ENCODE measurements at places on chromosomes 1 and 21.

GRCh38 chr1:246571953-246572352 is 5.7 kb downstream of the CNST start:
- DNase-seq: no peak

- DNase-seq: no peak
Observed at GRCh38 chr1:95004013-95004412, 68.7 kb downstream of the ALG14 start.

DNA sequence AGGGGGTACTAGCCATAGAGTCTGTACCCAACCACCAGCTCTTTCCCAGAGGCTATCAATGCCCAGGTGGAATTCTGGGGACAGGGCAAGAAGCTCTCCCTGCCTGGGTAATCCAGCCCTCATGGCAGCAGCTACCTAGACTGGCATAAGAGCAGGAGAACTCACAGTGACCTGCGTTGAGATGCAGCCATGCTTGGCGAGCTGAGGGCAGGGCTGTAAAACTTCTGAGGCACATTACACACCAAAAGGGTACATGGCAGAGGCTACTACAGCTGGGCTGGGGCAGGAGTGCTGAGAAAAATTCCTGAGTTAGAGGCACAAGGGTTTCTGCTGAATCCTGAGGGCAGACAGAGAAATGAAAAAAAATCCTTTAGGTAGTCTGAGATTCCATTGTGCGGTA is 927.9 kb upstream of the B3GALT2 start:
- DNase-seq: no peak

DNA sequence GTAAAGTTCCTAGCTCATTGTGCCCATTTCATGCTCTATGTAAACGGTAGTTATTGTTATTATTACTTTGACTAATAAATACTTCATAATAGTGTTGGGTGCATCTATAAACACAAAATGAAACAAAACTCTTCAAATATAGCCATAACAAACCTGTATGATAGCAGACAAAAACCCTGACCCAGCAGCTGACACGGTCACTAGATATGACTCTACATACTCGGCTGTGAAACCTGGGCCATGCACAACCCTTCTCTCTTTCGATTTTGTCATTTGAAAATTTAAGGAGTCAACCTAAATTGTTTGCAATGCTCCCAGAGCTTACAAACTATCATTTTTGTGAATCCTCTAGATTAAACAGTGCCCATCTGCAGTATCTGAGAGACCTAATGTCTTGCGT is 8.0 kb upstream of the RGS13 start:
- no peak for DNase-seq

DNA sequence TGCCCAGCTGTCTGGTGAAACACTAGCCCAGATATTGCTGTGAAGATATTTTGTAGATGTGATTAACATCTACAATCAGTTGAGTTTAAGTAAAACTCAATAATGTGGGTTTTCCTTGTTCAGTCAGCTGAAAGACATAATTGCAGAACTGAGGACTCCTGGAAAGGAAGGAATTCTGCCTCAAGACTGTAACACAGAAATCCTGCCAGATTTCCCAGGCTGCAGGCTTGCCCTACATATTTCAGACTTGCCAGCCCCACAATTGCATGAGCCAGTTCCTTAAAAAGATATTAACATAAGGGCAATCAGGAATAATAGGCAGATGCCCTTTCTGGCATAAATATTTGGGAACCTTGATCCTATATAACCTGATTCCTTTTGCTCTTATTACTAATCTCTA is 14.2 kb upstream of the NIBAN1 start:
- no peak for DNase-seq

DNA sequence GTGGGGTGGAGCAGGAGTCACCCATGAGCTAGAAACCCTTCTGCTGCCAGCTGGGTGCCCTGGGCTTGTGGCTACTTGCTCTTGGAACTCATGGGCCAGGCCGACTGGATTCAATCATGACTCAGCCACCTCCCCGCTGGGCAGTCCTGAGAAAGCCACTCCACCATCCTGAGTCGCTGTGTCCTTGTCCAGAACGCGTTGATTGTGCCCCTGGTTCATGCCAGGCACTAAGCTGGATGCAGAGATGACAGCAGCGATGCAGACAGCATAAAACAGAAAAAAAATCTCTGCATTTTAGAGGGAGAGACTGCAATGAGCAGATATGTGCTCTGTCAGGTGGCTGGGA is 10.6 kb downstream of the PADI1 start:
- DNase-seq: no peak

- no peak for DNase-seq
Observed at GRCh38 chr21:42672699-42673458, 19.5 kb downstream of the PDE9A start.

DNA sequence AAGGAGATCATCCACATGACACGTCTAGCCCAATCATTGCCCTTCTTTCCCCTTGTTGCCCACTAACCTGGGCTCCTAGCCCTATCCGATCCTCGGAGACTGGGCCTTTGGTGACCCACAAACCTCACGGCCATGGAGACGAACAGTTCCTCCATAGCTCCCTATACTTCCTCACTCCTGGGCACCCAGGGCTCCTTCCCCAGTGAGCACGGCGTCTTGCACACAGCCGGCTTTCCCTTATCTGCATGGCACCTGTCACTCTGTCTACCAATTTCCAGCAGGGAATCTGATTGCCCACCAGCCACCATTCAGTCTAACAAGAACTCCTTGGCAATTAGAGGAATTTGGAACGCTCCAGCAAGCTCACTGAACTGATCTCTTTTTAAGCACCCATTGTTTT is 3.1 kb downstream of the GNG4 start:
- DNase-seq: no peak

- DNase-seq: no peak
Observed at GRCh38 chr21:24617819-24618218, 989.5 kb downstream of the MRPL39 start.

GRCh38 chr1:47675047-47675675 is 237.3 kb downstream of the FOXD2 start:
- DNase-seq: no peak

DNA sequence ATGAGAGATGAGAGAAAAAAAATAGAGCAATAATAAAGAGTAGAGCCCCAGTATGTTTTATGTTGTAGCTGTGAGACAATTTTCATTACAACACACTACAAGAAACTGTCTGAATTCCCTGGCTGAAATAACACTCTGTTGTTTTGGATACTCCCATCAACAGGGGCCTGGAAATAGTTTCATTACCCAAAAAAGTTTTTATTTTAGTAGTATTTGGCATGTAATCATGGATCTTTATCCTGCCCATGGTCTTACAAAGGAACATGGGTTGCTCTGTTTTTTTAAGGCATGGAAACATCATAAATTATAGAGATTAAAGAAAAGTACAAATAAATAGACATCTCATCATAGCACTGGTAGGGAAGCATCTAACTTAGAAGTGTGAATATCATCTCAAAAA is 56.3 kb downstream of the GNG12 start:
- DNase-seq: no peak

- DNase-seq: peak; percentile 9
Observed at GRCh38 chr1:20400341-20401177, 85.5 kb downstream of the CAMK2N1 start.

GRCh38 chr1:232218955-232219865 is 410.7 kb downstream of the SIPA1L2 start:
- no peak for DNase-seq

- no peak for DNase-seq
Observed at GRCh38 chr1:226203240-226203639, 16.7 kb upstream of the ACBD3 start.

DNA sequence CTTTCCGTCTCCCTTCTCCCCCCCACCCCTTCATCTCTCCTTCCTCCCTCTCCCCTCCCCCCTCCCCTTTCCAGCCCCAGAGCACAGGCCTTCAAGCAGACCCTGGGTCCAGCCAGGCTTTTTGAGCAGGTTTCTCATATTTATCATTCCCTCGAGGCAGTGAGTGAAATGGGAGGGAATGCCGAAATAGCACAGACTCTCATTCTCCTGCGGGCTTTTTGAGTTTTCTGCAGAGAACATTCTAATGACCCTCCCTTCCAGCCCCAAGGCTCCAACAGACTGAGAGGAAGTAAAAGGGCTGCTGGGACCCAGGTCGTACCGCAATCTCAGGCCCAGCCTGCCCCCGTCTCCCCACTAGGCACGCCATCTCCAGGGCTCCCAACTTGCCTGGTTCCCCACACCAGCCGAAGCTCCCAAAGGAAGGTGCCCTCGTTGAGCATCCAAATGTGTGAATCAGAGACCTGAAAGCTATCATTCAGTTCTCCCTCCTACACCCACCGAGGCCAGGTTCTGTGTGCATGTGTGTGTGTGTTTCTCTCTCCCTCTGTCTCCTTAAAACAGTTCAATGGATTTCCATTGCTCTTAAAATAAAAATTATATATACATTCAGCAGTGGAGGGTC is 22.3 kb downstream of the ACTA1 start:
- DNase-seq: no peak

- no peak for DNase-seq
Observed at GRCh38 chr1:246647513-246647912, 76.7 kb upstream of the SCCPDH start.

DNA sequence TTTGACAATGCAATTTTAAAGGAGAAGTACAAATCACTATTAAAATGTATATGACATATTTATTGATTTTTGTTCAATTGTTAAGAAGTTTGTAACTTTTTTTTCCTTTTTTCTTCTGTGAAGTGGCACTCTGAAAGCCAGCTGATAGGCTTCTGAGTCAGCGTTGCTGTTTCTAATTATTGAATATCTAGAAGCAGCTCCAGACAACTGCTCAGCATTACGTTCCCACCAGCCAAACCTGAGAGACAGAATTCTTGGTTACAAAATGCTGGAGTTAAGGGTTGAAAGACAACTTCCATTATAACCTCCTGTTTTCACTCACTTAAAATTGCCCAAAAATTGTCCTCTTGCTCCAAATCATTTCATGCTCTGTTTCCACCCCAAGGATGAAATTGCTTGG is 31.4 kb upstream of the LMX1A start:
- DNase-seq: no peak

DNA sequence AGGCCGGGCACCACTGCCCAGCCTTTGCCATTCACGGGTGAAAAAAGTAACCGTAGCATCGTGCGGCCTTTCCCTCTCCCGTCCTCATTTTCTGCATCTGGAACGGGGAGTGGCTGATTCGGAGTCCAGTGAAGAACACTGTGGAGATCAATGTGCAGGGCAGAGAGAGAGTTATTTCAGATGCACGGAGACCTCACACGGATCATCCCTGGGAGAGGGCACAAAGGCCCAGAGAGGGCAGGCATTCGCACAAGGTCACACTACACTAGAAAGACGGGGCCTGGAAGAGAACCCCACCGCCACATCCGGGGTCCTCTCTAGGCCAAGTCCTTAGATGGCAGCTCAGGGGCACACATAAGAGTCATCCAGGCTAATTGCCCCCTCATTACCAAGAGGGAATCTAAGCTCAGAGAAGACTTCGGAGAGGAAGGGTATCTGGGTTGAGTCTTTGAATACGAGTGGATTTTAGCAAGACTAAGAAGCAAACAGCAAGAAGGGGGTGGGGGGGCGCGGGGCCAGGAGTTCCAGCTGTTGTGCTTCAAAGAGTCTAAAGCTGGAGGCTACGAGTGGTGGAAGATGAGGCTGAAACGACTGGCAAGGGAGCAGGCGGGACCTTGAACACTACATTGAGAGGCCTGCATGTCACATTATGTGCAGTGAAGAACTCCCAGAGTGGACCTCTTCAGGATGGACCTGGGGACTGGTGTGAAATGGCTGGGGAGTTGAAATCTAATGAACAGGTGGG is 857 bp downstream of the GPX7 start:
- no peak for DNase-seq

GRCh38 chr1:71592646-71593274 is 511.9 kb upstream of the ZRANB2 start:
- DNase-seq: no peak

DNA sequence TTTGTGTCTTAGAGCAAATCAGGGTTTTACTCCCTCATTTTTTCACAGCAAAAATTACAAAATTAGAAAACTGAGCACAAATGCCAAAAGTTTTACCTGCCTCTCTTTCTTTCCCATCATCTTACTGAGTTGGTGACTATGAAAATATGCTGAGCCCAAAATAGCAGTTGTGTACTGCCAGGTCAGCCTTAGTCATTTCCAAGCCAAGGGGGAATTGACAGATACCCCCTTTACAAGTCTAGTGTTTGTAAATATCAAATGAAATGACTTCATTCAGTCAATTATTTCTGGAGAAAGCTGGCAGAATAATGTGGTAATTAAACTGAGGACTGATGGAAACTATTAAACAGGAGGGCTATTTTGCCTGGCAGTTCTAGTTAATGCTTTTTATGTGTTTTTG is 11.4 kb upstream of the GORAB start:
- DNase-seq: no peak

GRCh38 chr1:222195857-222196256 is 352.0 kb downstream of the HHIPL2 start:
- no peak for DNase-seq

DNA sequence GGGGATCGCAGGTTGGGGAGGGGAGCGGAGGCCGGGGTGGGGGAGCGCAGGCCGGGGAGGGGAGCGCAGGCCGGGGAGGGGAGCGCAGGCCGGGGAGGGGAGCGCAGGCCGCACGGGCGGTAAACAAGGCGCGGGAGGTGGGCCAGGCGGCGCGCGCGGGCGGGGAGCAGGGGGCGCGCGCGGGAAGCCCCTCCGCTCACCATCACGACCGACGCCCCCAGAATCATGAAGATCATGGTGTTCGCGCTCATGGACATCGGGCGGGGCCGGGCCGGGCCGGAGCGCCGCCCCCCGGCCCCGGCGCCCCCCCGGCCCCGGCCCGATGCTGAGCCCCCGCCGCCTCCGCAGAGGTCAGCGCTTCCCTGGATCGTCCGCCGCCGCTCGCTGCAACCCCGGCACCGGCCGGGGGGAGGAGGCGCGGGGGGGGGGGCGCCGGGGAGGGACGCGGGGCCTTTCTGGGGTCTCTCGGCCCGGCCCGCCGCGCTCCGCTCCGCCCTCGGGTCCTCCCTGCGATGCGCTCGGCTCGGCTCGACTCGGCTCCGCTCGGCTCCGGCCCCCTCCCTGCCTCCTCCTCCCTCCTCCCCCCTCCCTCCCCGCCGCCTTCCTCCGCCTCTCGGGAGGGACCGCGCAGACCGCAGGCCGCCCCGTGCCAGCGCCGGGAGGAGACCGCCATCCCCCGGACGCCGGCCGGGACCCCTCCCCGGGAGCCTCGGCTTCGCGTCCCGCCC is at the start of gene TMEM240:
TSS of gene TMEM240 (minus strand) at position 535 of the 728 bp plus-strand sequence. CDS start at position 257, 278 bp downstream.
- peak; percentile 49 for DNase-seq

- DNase-seq: no peak
Observed at GRCh38 chr1:104745875-104746274, 996.2 kb downstream of the AMY1C start.

- no peak for DNase-seq
Observed at GRCh38 chr1:163672976-163673758, 351.4 kb downstream of the NUF2 start.

GRCh38 chr21:33162436-33162951 is 67.2 kb upstream of the IFNAR2 start:
- no peak for DNase-seq

Measured in activated CD4-positive, CD25-positive, alpha-beta regulatory T cell treated with anti-CD3 and anti-CD28 coated beads, Interleukin-2, amount 50 U/mL, for 72 hours (primary cell).